ENCODE measurements at places on chromosomes 1 and 21. TPM values are rescaled to one million over a fixed set of nuclear protein-coding genes. Genes with fewer than 3 reads are reported as not detected.
A peak's percentile ranks its signal among the peaks of the same experiment; 100 is the strongest.

DNA sequence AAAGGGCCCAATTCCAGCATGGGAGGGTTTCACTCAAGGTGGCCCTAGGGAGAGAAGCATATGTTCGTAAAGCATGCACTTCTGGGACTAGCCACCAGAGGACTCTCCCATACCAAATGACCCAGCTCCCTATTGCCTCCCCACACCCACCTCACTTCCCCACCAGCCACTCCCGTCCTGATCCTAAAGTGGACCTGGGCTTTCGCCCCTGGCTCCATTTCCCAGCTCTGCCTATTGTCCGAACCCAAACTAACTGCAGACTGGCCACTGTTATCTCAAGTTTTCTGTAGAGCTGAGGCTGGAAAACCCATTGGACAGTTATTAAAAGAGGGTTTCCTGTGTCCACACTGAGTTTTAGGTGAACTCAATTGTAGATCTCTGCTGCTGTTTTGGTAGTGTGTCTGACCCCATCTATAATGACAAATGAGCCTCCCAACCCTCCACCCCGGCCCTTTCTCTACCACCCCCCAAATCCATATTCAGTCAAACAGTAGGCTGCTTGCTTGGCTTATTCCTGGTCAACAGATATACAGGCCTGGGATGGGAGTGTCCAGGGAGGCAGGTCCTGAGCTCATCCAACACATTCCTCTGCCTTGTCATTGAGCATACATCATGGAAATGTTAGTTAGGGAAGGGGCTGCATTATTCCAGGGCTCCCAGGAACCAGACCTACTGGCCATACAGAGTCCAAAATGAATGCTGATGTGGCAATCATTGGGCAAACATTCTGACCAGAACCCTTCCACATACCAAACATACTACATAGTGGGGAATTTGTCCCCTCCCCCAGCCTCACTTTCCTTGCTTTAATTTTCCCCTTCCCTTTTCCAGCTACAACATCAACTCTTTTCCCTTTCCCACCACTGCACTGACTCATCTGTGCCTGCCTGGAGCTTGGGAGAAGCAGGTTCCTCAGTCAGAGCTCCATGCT is 59.2 kb downstream of the ABCA4 start:
- peak; percentile 70 for DNase-seq

The PLXNA2 gene
- 55.5 TPM for total RNA-seq

GRCh38 chr1:230273141-230273710 is 152.9 kb downstream of the PGBD5 start:
- no peak for DNase-seq

GRCh38 chr1:16386454-16387113 is 19.5 kb downstream of the SZRD1 start:
- DNase-seq: no peak

- DNase-seq: peak; percentile 13
Observed at GRCh38 chr1:53127546-53127945, 14.9 kb downstream of the SLC1A7 start.

GRCh38 chr1:214318956-214319736 is 38.2 kb downstream of the SMYD2 start:
- DNase-seq: no peak

The LCE1E gene
- not detected for total RNA-seq

The E2F2 gene
- total RNA-seq: 0.23 TPM

DNA sequence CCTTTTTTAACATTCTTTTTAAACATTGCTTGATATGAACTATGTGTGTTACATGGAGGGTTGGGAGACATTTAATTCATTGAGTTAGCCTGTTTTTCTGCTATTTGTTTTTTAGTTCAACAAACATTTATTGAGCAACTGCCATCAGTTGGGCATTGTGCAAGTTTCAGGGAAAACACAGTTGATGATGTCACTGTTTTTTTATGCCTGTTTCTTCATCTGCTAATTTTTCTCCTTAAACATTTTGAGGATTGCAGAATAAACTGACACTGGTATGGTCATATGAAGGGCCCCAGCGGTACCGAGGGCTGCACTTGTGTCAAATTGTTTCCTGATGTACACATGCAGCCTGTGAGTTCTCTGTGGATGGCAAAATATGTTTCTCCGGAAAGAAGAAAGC is 253.0 kb downstream of the FGGY start:
- DNase-seq: no peak

GRCh38 chr1:84504580-84505492 is 1.4 kb upstream of the SPATA1 start:
- no peak for DNase-seq

DNA sequence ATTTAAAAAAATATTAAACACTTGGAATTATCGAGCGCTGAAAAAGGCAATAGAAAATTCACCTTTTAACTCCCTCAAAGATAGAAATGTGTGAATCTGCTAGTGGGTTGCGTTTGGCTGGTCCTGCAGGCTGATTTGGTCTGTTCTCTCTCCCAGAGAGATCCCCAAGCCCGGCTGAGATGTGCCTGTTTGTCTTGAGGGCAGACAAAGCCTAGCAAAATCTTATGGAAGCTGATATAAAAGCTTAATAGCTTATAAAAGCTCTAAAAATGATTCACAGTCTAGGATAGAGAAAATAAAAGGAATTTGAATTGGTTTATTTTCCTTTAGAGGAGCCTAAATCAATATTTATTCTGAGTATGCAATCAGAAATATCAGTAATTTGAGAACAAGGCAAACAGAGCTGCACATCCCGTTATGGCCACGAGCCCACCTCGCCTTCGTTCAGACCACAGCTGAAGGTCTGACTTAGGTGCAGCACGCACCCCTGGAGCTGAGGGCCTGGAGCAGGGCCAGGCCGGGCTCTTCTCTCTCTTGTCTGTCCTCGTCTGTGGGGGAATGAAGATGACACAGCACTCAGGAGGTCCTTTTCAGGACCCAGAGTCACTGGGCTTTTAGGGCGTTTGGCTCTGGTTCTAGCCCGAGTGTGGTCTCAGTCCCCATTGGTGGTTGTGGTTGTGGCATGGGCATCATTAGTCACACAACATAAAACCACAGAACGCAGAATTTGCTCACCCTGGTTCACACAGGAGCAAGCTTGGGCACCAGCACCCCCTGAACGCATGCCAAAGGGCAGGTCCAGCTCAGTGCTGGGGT is 18.6 kb downstream of the PDE9A start:
- no peak for DNase-seq

- no peak for DNase-seq
Observed at GRCh38 chr1:93087532-93087931, 8.4 kb downstream of the MTF2 start.

GRCh38 chr1:60808676-60809075 is 273.7 kb upstream of the NFIA start:
- DNase-seq: no peak

DNA sequence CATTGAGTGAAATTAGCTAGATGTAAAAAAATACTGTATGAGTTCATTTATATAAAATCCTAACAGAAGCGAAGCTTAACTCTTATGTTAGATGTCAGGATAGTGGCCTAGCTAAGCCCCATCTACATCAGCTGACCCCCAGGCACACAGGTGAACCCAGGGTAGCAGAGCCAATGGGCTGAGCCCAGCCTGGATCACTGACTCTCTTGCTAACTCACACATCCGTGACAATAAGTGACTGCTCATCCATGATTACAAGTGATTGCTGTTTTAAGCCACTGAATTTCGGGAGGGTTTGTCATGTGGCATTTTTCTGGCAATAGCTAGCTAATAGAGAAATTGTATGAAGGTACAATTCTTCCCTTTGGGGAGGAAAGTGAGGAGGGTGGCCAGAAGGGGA is 55.2 kb upstream of the COG2 start:
- DNase-seq: no peak

GRCh38 chr1:43824795-43825194 is 108.8 kb upstream of the ARTN start:
- DNase-seq: no peak

The TSPAN1 gene
- 3.1 TPM for total RNA-seq

GRCh38 chr1:186700722-186701121 is 20.5 kb upstream of the PTGS2 start:
- no peak for DNase-seq

- no peak for DNase-seq
Observed at GRCh38 chr21:33071770-33072306, 1.9 kb downstream of the OLIG1 start.

DNA sequence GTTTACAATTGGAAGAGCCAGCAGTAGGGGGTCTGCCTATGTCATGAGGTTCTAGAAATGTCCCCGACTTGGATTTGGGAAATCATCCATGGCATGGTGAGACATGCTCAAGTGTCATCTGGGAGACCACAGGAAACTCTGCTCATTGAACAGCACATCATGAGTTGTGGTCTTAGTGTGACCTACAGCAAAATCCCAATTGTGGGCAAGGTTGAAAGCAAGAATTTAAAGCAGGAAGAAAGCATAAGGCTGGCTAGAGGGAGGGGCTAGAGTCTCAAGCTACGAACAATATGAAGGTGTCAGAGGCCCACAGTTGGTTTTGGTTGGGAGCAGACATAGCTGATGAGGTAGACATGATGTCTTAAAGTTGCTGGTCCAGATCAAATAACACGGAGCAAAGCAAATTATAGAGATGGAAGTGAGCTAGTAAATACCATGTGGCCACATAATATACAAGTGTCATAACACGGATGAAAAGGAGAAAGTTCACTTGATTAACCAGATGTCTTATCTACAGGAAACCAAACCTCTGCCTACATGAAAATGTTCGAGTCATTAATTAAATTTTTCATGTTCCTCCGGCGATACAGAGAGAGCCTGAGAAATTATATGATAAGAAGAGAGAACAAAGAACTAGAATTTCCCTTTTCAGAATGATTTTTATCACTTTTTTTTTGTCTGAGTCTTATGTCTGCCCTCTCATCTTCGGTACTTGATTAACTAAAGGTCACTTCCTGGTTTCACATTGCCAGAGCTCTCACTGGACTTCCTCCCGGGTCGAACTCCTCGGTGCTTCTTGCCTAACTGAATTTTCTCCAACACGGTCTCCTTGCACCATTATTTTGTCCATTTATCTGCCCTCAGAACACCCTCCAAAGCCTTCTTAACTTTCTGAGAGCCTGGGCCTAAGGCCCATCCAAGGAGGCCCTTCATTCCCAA is 67.5 kb upstream of the DUSP10 start:
- DNase-seq: no peak

DNA sequence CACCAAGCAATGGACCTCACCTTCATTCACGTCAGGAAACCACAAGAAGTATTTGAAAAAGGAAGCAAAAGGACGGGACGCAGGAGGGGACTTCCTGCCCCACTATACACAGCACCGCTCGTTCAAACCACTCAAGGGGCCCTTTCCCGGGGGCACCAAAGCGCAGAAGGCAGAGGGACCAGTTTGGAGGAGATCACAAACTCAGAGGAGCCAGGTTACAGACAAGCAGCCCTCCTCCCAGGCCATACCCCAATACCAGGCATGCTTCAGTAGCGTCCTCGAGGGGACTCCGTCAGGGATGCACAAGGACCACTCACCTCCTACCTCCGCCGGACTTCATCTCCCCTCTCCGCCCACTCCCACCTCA is 685 bp downstream of the CRTC2 start:
- no peak for DNase-seq

- DNase-seq: no peak
Observed at GRCh38 chr1:217542136-217542777, 88.6 kb downstream of the GPATCH2 start.

The RPE65 gene
- total RNA-seq: not detected

GRCh38 chr1:206911064-206911663 is 10.6 kb downstream of the FCMR start:
- no peak for DNase-seq

The MASP2 gene
- not detected for total RNA-seq

- DNase-seq: no peak
Observed at GRCh38 chr1:27135541-27136235, 19.2 kb downstream of the SLC9A1 start.

DNA sequence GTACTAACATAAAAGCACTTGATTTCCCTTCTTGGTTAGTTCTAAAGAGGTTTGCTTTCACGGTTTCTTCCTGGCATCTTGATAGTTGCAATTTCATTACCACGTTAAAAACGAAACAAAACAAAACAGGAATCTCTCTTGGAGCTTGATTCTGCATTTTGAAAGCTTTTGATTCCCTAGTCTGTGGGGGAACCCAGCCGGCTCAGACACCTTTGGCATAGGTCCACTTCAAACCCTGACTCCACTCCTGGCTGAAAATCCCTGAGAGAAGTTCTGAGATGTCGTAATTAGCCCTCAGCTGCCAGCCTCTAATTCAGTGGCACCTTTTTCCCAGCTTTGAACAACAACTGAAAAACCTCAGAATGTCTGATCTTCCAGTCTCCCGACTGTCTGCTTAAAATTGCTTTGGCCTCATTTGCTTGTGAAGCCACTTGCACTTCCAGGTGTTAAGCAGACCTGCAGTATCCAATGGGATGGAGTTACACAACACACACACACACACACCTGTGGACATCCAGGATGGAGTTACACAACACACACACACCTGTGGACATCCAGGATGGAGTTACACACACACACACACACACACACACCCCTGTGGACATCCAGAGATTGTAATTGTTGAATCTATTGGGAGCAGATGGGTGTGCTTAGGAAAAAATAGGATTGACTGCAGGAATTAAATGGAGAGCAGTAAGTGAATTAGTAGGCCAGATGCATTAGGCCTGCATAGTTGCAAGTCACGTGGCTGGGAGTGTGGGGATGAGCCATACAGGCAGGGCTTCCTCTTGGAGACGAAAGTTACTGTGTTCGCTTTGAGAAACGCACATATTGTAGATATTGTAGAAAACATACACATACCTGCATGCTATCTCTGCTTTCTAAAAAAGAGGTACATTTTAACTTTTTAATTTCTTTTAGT is 285.6 kb upstream of the FMN2 start:
- DNase-seq: peak; percentile 52

GRCh38 chr1:115714572-115715141 is 53.9 kb downstream of the CASQ2 start:
- no peak for DNase-seq

- no peak for DNase-seq
Observed at GRCh38 chr1:16254263-16254928, 17.4 kb upstream of the CPLANE2 start.

- DNase-seq: no peak
Observed at GRCh38 chr1:172887162-172887561, 163.6 kb downstream of the TNFSF18 start.

- DNase-seq: no peak
Observed at GRCh38 chr1:53342735-53343470, 15.0 kb upstream of the LRP8 start.

The GJB4 gene
- total RNA-seq: not detected
